ENCODE measurements at places on chromosomes 3 and 15. TPM values are rescaled to one million over a fixed set of nuclear protein-coding genes. Genes with fewer than 3 reads are reported as not detected.

- DNase-seq: no peak
These were observed 77.0 kb upstream of the ALDH1A3 start for GRCh38 chr15:100802421-100803170.

Gene CASR
- polyA plus RNA-seq: not detected

Gene EXD1
- not detected for polyA plus RNA-seq

DNA sequence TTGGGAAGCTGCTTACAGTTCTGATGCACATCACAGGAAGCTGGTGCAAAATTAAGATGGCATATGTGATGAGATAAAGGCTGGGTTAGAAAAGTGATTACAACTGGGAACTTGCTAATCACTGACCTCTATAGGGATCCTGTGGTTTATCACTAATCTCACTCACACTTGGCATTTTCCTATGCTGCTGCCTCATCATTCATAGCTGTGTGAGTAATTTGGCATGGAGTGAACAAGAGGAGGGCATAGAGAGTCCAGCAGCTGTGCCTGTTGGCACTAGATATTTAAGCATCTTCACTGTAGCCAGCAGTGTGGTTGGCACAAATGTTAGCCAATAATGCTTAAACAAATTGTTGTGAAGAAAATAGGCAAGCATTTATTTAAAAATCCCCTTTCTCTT lies 217.7 kb upstream of the CGNL1 start:
- DNase-seq: no peak

- no peak for DNase-seq
These were observed 686.2 kb upstream of the NR2F2 start for GRCh38 chr15:95644100-95644875.

Gene PLCL2
- polyA plus RNA-seq: 3.4 TPM

Gene ATG3
- 82.8 TPM for polyA plus RNA-seq

GRCh38 chr3:2354702-2355101 lies 256.0 kb downstream of the CNTN4 start:
- DNase-seq: no peak

DNA sequence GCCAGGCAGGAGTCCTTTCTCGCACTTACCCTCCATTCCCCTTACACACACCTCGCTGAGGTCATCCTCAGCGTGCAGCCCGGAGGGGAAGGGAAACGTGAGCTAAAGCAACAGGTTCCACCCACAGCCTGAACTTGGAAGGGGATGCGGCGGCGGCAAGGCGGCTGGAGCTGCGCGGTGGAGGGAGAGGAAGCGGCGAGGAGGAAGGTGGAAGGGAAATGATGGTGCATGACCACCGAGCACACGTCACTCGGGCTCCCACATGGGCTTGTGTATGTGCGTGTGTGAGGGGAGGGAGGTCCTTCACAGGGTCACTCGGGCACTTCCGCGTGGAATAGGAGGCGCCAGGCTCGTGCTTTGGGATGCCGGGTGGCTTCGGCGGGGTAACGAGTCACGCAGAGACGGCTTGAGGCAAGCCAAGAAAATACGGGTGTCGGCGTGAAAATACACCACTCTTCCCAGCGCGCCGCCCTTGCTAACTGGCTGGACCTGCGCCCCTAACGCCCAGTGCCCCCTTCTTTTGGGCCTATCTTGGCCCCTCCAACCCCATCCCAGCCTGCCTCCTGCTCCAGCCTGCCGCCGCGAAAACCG lies 225.5 kb upstream of the IL12A start:
- peak; percentile 83 for DNase-seq

Gene GPR149
- polyA plus RNA-seq: not detected

GRCh38 chr3:40930131-40930538 lies 269.2 kb upstream of the CTNNB1 start:
- no peak for DNase-seq

DNA sequence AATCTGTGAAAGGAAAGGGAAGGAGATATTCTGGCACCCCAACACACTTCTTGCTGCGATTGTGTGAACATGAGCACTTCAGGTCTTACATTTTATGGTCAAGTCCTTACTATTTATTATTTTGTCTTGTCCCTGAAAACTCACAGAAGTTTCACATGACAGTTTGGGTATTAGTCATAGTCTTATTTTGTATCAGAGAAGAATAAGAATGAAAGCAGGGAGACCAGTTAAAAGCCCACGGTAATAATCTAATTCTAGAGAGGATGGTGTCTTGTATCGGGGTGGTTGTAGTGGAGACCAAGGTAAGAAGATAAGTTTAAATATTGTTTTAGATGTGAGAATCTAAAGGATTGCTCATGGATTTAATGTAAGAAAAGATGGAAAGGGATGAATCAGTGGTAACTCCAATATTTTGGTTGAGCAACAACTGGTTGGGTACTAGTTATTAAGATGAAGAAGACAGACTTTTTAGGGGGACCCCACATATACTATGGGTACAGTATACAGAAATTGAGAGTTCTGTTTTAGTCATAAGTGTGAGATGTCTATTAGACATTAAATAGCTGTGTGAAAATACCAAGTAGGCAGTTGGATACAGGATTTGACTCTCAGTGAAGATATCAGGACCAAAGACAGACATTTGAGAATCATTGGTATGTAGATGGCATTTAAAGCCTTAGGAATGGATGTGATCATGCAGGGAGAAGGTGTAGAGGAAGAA lies 227.6 kb downstream of the MFSD1 start:
- DNase-seq: no peak

DNA sequence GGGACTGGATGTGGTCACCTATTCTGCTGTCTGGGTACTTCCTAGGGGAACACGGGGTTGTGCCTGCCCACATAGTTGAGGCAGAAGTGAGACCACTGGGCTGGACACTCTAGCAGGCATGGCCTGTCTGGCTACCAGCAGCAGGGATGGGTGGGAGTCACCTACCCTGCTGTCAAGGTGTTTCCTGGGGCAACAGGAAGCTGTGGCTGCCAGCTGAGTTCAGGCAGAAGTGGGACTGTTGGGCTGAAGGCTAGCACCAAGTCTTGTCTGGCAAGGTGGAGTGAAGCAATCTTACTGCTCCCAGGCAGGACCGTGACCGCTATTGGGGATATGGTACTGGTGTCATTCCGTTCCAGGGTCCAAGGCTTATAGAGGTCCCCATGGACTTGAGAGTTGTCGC lies 20.3 kb upstream of the ZDHHC23 start:
- no peak for DNase-seq

- no peak for DNase-seq
These were observed 6.1 kb upstream of the CMTM6 start for GRCh38 chr3:32508711-32509110.

GRCh38 chr3:195698647-195699387 lies 22.0 kb upstream of the MUC20 start:
- peak; percentile 24 for DNase-seq

Gene ASB14
- not detected for polyA plus RNA-seq

Gene SLC15A2
- polyA plus RNA-seq: 0.26 TPM

DNA sequence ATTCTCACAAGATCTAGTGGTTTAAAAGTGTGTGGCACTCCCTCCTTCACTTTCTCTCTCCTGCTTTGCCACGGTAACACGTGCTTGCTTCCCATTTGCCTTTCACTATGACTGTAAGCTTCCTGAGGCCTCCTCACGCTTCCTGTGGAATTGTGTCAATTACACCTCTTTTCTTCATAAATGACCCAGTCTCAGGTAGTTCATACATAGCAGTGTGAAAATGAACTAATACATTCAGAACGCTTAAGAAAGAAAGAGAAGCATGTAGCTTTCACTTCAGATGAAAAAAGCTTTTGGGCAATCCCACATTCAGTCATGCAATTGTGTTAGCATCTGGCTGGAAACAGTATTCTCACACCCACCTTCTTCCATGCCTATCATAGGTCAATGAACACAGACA lies 24.4 kb downstream of the P3H2 start:
- DNase-seq: no peak

DNA sequence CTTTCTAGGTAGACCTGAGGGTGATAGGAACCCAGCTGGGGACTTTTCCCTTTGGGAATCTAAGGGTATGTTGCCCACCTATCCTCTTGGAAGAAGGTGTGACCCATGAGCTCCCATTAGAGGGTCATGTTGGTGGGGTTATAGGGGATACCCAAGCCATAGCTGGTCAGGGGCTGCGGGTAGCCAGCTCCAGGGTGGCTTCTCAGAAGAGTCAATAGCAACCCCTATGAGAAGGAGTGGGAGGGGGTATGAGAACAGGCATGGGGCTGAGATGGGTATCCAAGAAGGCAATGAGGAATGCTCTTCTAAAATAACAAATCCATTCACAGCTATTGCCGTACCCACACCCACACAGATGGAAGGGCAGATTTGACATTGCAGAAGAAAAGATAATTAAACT lies 217.8 kb downstream of the UACA start:
- no peak for DNase-seq

DNA sequence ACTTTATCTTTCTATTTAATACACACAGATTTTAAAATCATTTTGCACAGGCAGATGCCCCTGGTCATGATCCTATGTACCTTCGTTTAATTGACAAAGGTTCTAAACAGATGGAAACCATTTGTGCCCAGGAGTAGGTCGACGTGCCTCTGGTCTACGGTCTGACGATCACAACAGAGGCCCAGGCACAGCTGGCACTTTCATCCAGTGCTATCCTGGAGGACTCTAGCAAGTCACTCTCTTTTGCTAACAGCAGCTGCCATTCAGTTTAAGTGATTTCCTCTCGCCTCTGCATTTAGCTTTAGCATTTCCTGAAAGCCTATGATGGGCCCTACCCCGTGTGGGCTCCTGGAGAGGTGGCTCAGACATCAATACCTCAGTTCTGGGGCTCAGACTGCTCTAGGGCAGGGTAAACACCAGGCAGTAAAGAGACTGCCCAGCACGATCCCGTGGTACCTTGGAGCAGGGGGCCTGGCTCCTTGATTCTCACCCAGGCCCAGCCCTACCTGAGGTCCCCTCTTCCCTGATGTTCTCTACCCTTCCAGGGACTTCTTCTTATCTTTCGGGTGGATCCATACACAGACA lies 83.2 kb upstream of the SNRPA1 start:
- no peak for DNase-seq

DNA sequence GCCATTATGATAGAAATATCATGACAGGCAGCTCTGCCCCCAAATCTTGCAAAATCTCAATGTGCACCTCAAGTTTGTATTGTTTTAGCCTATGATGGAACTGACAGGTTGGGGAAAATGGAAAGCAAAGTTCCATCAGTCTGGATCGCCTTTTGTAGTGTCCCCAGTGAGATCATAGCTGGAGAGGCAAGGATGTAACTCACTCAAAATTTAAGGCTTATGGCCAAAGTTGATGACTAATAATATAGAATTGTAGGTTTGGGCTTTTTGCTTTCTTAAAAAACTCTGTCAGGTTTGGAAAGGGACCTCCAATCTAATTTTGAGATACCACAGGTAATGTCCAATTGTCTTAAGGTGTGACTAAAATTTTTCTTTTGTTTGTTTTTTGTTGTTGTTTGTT lies 1.4 kb upstream of the ACP3 start:
- DNase-seq: no peak

Gene GPR15
- polyA plus RNA-seq: not detected

Gene CLDN1
- 1.6 TPM for polyA plus RNA-seq

Gene KBTBD13
- polyA plus RNA-seq: 0.25 TPM
